Activated CD4-positive, alpha-beta memory T cell treated with anti-CD3 and anti-CD28 coated beads, Interleukin-2, amount 10 ng/mL, durations not matched to agents 7 days and 5 days (primary cell): ENCODE measurements at places on chromosomes 3 and 15. TPM values are rescaled to one million over a fixed set of nuclear protein-coding genes. Genes with fewer than 3 reads are reported as not detected.
A peak's percentile ranks its signal among the peaks of the same experiment; 100 is the strongest.

IMPG2 gene
- total RNA-seq, result 0.25 TPM

GPR171 gene
- 222 TPM for total RNA-seq

KIAA1143 gene
- 31.3 TPM for total RNA-seq

NEK10 gene
- 0.86 TPM for total RNA-seq

OR5K2 gene
- not detected for total RNA-seq

TNK2 gene
- total RNA-seq, result 115 TPM

DNA sequence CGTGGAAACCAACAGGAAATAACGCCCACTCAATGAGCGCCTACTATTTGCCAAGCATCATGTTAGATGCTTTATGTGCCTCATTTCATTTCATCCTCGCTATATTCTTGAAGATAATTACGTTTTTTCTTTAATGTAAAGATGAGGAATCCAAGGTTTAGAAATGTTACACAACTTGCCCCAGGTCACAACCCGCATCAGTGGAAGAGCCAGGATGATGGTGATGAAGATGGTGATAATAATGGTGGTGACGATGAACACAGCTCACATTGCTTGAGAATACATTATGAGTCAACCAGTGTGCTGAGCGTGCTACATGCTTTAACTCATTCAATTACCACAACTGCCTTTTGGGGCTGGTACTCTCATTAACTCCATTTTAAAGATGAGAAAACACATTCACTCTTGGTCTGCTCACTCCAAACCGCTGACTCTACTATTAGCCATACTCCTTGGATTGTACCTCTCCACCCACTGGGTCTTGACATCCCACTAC, 21.5 kb upstream of the MYO1E start:
- DNase-seq, result no peak

DNA sequence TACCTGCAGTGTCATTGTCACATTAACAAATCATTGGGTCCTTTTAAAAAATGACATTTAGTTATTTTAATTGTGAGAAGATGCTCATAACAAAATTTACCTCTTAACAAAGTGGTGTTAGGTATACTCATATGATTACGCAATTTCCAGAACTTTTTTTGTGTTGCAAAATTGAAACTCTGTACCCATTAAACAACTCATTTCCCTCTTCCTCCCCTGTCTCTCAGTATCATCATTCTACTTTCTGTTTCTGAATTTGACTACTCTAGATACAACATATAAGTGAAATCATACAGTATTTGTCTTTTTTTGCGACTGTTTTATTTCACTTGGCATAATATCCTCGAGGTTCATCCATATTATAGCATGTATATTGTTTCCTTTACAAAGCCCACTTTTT, 58.7 kb upstream of the CHST2 start:
- DNase-seq, result no peak

- DNase-seq, result no peak
Measured at GRCh38 chr3:115226844-115227445, 79.9 kb upstream of the ZBTB20 start.

GRCh38 chr15:26049900-26050657, 187.0 kb upstream of the ATP10A start:
- no peak for DNase-seq

- DNase-seq, result no peak
Measured at GRCh38 chr3:173977747-173978146, 580.2 kb downstream of the NLGN1 start.

DNA sequence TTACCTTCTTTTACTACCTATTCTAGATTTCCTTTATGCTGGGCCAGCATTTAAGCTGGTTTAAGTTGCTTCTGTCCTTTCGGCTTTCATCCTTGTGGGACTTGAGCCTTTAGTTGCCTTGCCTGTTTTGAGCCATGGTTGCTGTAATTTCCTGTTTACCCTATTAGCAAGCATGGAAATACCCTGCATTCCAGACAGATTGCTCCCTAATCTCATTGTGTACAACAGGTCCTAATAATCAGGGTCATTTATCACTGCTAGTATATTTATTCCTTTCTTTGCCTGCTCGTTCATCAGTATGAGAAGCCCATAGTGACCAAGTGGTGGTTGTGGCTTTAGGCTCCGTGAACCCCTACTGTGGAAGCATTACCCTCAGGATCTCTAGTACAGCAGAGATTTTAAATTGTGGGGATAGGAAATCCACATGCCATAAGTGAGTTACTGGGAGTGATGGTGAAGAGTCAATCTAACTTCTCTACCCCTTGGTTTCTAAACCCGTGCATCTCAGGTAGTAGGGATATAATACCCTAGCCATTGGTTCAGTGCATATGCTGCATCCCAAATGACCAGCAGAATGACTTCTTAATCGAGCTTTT, 31.9 kb downstream of the NCK1 start:
- no peak for DNase-seq

DNA sequence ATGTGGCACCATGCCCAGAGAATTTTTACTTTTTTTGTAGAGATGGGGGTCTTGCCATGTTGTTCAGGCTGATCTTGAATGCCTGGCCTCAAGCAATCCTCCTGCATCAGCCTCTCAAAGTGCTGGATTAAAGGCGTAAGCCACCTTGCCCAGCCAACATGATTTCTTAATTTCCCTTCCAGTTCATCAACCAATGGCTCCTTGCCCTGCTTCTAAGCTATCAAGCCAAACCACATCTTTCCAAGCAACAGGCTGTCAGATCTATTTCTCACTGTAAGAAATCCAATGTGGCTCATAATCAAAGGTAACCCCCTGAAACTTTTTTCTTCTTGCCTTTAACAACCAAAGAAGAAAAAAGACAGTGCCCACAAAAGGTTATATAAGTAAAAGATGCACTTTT, 204.2 kb upstream of the ICE2 start:
- no peak for DNase-seq

GRCh38 chr3:195079636-195080035, 191.3 kb downstream of the XXYLT1 start:
- no peak for DNase-seq

DNA sequence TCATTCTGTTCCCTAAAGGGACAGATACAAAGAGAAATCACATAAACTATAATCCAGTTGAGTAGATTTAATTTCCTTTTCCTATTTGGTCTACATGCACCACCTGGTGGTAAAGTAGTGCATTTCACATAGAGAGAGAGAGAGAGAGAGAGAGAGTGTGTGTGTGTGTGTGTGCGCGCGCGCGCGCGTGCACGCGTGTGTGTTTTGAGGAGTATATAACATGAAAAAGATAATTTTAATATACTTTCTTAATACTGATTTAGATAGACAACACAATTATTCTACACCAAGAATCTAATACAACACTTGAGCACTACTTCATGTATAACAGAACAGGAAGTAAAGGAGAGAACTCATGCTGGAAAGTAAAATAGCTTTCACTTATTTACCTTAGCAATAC, 1.1 kb upstream of the FGF7 start:
- peak; percentile 35 for DNase-seq

DNA sequence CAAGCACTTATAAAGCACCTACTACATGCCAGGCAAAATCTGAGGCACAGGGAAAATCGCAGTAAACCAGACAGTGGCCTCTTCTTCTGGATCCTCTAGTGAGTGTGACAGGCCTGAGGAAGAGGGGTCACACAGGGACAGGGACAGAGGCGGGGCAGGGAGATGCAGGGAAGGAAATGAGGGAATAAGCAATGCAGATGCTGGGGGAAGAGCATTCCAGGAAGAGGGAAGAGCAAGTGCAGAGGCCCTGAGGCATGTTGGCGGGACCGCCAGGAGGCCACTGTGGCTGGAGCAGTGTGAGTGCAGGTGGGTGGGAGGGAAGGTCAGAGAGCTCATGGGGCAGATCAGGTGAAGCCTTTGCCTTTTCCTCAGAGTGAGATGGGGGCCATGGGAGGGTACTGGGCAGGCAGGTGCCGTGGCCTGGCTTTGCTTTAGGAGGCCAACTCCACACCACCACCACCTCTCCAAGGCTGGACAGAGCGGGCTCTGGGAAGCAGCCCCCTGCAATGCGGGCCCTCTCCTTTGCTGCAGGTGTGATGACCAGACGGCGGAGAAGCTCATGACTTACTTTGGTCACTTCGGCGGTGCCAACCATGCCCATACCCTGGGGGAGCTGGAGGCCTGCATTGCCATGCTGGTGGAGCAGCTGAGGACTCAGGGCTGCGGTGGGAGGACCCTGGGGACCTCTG, 26.8 kb upstream of the GP9 start:
- DNase-seq, result no peak

DNA sequence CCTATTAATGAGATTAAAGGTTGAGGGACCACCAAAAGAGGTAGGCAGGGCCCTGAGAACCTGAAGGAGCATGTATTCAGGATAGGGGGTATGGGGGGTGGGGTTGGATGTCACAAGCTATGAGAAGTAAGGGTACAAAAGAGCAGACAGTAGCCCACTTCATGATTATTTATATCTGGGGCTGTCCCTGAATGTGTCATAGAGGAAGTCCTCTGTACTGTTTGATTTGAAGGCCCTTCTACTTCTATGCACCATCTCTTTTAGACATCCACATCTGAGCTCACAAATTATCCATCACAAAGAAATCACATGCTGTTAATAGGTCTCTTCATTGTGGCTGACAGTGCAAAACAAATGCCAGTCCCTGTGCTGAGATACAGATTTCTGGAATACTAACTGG, 68.6 kb downstream of the FHIT start:
- no peak for DNase-seq

DNA sequence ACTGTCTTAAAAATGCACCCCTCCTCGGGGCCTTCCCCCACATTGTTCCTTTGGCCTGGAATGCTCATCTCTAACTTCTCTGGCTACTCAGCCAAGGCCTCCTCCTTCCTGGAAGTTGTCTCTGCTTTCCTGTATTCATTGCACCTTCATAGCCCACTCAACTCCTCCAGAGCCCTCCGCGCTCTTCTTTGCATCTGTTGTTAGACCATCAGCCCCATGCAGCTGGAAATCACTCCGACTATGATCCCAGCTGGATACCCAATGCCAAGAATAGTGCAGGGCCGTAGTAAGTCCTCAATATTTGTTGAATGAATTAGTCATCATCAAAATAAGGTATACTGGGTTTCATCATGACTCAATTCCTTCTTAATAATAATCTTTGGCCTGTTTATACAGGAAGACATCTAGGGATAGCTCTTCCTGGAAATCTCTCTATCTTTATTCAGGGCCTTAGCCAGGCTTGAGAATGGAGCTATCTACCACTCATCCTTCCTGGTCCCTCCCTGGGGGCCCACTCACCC, 112.7 kb downstream of the SYNPR start:
- DNase-seq, result no peak

DNA sequence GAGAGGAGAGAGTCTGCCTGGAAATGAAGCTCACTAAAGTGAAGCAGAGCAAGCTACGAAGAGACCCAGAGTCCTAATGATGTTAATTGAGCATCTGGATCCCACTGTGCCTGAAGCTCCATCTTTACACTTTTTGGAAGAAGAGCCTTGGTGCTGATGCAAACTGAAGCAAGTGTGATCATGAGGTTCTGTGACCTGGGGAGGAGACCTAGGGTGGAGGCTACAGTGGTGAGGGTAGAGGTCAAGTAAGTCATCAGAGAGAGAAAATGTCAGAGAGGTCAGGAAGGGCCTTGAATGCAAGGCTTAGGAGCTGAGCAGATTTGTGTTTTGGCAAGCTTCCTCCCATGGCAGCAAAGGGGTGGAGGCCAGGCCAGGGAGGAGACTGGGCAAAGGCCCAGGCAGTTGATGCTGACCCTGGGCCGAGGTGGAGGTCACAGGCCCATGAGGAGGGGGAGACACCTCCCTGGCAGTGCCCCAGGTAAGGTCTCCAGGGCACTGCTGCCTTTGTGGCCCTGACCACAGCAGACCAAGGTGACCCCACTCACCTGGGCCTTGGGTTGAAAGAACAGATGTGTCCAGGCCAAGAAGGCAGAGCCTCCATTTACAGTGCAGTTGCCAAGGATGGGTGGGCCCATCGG, 1.6 kb downstream of the GRIP2 start:
- no peak for DNase-seq

DNA sequence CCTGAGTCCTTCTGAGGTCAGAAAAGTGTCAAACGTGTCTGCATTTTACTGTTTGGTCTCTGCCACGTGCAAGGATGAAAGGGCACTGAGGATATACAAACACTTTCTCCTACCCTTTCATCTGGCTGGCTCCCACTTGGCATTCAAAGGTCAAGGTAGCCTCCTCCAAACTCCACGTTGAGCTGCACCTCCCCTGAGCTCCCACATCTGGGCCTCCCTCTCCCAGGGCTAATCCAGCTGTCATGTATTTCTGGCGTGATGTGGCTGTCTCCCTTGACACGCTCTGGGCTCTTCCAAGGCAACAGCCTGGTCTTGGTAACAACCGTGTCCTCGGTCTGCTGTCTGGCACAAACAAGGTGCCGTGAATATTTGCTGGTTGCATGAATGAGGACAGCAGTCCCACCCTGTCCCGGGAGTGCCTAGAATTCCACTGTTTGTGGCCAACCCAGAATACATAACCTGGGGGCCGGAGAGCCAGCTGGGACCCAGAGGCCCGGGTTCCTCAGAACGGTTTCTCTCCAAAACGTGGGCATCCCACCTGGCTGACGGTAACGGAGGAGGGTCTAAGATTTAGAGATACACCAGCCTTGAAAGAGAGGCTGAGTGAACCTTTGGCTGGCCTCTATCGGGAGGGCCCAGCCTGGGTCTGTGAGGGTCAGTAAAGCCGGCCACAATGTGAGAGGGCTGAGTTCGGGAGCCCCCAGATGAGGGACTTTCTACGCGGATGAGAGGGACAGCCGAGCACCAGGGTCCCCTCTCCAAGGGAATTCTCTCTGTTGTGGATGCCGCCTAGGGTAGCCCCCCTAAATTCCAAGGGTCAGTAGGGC, 767 bp downstream of the GLT8D1 start:
- no peak for DNase-seq

DNA sequence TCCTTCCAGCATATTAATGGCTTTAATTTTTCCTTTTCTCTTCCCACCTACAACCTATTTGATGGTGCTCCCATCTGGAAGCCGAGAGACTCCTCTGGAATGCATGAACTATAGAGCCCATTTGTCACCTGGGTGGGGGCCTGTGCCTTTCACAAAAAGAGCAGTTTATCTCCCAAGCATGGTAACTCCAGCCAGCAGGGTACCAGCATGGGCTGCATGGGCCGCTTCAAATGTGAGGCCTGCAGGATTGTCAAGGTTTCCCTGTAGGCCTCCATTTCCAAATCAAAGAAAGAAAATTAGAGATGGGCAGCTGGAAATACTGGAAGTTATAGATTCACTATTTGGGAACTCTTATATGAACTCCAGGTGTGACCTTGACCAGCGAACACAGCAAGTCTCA, 50.7 kb upstream of the SKOR1 start:
- DNase-seq, result no peak

GRCh38 chr3:69120879-69121464, 1.4 kb downstream of the LMOD3 start:
- peak; percentile 83 for DNase-seq
